Stimulated activated CD8-positive, alpha-beta memory T cell treated with anti-CD3 and anti-CD28 coated beads, Interleukin-7, amount 100 ng/mL, for 1 hour (primary cell): ENCODE measurements at places on chromosomes 2 and 18.

- DNase-seq, result no peak
These were observed 190.4 kb upstream of the ID2 start for GRCh38 chr2:8491296-8492027.

DNA sequence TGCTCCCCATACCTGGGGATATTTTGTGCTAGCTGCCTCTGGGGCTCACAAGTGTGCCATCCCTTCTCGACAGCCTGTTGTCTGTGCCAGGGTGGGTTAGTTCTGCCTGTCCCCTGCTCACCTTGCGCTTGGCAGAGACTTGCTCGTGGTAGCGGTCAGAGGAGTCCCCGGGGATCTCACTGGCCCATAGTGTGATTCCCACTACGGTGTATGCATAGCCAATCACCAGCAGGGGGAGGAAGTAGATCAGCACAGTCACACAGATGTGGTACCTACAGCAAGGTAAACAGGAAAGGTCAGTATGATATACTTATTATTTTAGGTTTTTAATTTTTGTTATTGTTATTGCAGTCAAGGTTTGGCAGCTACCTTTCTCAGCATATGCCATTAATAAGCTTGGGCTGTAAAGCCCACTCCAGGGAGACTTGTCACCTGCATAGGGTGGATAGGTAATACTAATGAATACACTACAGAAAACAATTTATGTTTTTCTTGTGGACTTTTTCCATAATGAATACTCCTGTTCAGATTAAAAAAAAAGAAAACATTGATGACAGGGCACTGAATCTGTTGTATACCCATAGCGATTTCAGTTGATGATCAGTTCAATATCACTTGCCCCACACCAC is 95.2 kb downstream of the POLE4 start:
- DNase-seq, result no peak

DNA sequence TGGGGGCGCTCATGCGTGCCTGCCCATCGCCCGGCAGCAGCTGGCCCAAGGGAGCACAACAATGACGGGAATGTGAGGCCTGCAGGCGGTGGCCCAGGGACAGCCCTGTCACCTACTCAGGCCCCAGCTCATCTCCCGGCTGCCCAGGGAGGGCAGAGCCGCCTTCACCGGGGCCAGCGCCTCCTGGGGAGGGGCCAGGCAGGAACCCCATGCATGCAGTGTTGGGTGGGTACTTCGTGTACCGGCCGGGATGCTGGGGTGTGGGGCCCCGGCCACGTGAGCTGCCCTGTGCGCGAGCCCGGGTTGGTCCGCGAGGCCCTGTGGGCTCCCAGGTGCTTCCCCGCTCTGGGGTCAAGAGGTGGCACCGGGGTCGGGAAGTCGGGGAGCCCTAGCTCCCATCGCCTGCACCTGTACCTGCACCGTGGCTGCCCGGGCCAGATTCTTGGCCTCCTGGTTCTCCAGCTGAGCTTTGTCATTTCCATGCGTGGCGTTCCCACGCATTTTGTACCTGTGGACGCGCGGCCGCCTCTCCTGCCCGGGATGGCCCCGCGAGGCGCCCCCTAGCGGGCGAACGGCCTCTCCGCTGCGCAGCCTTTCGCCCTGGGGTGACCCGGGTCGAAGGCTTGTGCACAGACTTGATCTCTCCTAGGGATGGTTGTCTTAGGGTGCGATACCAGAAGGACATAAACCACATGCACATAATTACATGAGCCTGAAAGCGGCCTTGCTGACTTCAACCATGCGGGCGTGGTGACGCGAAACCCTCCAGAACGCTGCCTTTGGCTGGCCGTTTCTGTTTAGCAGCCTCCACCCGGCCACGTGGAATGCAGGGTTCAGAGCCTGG is 950 bp downstream of the KLHL30 start:
- DNase-seq, result no peak

DNA sequence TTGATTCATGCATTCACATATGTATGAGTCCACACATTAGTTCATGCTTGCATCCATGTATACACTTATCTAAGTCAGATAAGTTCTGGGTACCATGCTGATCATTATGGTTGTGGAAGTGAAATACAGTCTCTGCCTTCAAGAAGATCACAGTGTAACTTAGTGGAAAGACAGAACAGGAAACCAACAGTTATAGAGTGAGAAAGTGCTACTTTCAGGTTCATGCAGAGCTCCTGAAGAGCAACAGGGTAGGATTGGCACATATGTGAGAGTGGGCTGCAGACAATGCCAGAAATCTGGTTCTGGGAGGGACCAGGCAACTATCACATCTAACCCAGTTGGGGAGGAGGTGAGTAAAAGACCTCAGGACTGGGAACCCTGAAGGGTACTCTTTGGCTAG is 35.4 kb upstream of the PGAP1 start:
- DNase-seq, result no peak

- no peak for DNase-seq
These were observed 39.3 kb upstream of the EDAR start for GRCh38 chr2:109028277-109028676.

DNA sequence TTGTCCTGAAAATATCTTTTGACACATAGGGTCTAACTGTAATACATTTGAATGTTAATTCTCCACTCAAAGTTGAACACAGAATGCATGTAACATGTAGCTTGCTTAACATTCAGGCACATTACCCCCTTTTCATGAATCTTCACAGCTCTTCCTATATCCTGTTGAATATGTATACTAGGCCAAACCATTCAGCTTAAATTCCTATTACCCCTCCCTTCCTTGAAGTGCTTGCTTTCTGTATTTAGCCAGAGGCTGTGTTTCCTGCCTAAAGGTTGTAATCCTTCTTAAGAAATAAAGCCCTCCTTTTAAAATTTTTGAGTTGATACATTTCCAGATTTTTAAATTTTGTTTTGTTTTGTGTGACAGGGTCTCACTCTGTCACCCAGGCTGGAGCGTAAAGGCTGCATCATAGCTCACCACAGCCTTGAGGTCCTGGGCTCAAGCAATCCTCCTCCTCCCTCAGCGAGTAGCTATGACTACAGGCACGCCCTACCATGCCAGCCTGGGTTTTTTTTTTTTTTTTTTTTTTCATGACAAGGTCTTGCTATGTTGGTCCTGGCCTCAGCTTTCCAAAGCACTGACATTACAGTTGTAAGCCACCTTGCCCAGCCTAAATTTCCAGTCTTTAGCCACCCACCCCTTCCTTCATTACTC is 357.6 kb downstream of the DSC3 start:
- no peak for DNase-seq

DNA sequence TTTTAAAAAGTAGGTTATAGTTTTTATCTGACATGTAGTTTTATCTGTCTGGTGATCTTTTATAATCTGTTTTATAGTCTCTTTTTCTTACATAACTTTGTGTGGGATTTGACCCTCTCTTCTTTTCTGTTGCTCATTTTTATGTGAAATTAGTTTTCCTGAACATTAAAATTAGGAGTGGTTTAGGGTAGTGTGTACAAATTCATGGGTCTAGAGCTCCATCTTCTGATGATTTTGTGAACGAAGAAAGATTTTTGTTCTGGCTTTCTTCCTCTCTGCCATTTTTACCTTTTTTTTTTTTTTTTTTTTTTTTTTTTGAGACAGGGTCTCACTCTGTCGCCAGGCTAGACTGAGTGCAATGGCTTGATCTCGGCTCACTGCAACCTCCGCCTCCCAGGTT is 46.6 kb downstream of the SLC30A6 start:
- no peak for DNase-seq

DNA sequence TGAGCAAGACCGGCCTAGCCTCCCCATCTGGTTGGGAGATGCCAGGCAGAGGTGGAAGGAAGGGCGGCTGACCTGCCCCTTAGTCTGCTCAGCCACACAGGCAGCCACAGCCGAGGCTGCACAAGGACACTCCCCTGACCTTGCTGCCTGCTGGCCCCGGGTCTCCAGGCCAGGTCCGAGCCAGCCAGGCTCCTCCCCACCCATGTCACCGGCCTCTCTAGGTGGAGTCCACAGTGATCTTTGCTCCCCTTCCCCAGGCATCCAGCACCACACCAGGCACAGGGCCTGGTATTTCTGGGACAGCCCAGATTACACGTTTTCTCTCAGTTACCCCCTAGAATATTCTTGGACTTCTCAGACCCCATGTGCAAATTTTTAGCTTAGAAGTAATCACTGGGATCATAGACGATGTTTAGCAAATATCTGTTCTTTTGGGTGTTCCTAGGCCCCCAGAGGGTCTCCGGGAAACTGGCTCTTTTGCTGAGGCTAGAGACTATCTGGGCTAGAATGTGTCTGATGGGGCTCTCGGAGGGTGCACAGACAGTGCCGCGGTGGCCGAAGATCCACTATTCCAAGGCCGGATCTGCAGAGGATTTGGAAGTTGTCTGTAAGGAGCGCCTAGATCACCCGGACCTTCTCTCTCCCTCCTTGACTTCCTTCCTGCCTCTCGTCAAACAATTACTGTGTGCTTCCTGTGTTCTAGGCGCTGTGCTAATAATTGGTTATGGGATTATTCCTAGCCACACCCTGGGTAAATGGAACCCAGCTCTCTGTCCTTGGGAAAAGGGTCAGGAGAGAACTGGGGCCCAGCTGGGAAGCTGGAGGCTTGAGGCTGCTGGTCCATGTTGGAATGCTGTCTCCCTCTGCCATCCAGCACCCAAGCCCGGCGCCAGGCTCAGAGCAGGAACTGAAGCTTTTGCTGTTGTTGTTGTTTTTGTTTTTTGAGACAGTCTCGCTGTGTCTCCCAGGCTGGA is 46.9 kb downstream of the ODC1 start:
- no peak for DNase-seq

- no peak for DNase-seq
These were observed 430 bp downstream of the BIN1 start for GRCh38 chr2:127106457-127106990.

GRCh38 chr2:67839242-67839641 is 223.6 kb downstream of the C1D start:
- DNase-seq, result no peak

GRCh38 chr2:120857422-120857821 is 121.8 kb downstream of the GLI2 start:
- DNase-seq, result no peak

- DNase-seq, result no peak
These were observed 325.4 kb upstream of the FIGN start for GRCh38 chr2:164061129-164061746.
